ENCODE measurements at places on chromosomes 13 and 19.

DNA sequence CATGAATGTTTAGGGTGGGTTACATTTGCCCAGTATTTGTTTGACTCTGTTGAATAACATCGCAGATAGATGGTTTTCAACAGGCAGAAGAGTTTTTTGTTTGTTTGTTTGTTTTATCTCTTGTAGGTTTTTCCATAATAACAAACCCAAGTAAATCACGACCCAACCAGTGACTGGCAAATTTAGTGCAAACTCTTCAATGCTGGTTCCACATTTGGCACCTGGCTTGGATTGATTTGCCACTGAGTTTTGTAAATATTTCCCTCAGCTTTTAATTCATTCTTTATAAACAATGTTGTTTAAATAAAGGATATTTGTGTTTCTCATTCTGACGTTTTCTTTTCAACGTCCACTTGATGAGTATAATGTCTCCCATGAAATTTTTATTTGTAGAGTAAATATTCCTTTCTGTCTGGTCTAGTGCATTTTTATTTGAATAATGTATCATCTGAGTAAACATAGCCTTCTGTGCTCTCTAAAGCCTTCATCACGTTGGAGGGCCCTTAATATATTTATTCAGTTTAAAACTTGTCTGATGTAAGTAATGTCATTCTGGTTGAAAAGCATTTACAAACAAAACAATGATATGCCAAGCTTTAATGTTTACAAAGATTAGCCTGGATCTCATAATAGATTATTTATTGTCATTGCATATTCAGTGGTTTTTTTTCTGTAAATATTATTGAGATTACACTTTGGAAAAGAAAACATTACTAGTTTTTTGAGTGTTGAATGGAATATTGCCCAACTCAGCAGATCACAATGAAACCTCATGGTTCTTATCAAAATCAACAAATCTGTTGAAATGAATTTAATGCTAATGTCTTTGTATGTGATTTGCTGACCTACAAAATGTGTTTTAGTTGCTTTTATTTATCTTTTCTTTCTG is 90.4 kb upstream of the PEG3 start:
- DNase-seq, result no peak

GRCh38 chr13:26020891-26021290 is 30.9 kb downstream of the SHISA2 start:
- DNase-seq, result no peak

DNA sequence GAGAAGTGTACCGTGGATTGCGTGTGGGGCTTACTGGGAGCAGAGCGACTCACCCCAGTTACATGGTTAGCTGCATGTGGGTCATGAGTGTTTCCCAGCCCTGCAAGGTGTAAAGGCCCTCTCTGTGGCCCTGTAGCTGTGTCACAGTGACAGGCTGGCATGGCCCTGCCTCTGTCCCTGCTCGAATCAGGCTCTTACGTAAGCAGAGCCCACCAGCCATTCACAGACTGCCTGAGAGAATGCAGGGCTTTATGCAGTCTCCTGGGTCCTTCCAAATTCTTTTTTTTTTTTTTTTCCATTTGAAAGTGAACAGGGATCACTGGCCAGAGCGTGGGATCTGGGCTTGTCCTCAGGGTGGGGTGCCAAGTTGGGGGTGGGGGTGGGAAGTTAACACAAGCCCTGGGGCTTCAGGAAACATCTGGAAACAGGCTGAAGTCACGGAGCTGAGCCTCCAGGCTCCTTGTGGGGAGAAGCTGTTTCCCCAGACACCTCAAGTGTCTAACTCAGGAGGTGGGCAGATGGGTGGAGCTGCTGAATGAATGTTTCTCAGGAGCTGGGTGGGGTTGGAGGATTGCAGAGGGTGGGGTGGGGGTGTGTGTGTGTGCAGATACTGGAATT is 13.4 kb downstream of the TECR start:
- no peak for DNase-seq

- no peak for DNase-seq
Measured at GRCh38 chr19:15977690-15978089, 28.9 kb downstream of the OR10H4 start.

GRCh38 chr13:50393628-50394027 is 378.4 kb downstream of the KCNRG start:
- no peak for DNase-seq

DNA sequence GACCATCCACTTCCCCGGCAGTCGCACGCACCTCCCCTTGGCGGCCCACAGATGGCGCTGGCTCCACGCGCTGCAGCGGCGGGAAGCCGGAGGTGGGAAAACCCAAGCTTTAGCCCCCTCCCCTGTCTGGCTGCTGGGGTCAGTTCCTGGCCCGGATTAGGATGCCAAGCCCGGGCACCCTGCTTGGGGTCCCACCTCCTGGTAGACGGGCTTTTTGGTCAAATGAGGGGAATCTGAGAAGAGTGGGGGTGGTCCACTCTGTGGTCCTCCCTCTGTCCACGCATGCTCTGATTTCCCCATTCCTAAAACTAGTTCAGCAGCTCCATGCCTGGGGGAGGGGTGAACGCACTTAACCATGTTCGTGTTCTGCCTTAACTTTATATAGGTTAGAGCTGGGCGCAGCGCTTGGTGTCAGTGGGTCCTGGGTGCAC is 8.1 kb upstream of the ADGRE2 start:
- no peak for DNase-seq

GRCh38 chr13:46278474-46278873 is 66.7 kb downstream of the LRRC63 start:
- DNase-seq, result no peak

DNA sequence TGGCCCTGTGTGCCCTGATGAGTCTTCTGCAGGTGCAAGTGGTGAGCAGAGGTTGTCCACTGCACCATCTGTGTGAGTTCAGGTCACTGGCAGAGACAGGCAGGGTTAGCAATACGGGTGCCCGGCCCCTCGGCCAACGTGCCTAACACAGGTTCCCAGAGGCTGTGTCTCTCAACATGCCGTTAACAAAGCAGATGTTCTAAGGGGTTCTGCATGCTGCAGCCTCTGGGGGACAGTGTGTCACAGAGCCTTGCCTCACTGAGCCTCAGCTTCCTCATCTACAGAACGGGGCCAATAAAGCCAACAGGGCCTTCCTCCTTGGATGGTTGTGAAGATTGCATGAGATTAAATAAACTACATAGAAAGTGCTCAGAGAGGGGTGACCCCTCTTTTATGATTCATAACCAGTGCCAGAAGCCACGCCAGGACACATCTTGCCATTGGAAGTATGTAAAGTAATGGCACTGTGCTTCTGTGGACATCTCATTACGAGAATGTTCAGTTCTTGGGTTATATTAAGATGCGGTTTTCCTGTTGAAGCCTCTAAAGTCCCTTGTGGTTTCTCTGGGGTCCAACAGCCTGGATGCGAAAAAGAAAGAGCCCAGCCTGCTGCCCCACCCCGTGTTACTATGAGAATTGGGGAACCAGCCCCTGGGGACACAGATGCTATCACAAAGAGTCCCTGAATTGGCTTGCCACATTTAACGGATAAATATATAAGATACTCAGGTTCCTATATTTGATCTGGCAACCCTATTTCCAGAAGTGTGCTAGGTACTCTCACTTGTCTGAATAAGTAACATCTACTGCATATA is 11.2 kb upstream of the ARHGEF18 start:
- no peak for DNase-seq

- no peak for DNase-seq
Measured at GRCh38 chr19:41802770-41803169, 6.4 kb downstream of the CEACAM3 start.

DNA sequence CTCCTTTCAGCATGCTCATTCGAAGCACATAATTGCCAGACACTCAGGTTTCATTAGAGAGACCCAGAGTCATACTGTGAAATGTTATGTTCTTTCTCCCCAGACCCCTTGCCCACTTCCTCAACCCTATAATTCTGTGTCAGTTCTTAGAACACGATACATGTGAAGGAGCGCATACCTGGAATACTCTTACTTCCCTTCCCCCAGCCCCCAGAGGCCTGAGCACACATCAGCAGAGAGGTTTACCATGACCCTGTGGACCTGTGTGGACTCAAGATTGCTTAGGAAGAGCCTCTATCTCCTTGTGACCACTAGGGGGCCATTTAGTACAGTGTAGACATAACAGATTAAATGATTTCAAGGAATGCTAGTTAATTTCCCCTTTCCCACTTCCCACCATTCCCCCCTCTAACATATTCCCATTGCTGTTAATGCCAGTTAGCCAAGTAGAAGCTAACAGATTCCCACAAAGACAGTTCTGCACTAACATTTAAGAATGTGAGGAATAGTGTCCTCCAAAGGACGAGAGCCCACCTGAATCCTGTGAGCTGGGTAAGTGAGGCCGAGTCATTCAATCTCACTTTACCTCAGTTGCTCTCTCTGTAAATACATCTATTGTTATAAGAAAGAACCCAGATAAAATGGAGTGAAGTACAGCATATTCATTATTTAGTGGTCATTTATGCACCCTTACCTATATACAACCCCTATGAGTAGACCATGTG is 154.2 kb upstream of the MAB21L1 start:
- no peak for DNase-seq

DNA sequence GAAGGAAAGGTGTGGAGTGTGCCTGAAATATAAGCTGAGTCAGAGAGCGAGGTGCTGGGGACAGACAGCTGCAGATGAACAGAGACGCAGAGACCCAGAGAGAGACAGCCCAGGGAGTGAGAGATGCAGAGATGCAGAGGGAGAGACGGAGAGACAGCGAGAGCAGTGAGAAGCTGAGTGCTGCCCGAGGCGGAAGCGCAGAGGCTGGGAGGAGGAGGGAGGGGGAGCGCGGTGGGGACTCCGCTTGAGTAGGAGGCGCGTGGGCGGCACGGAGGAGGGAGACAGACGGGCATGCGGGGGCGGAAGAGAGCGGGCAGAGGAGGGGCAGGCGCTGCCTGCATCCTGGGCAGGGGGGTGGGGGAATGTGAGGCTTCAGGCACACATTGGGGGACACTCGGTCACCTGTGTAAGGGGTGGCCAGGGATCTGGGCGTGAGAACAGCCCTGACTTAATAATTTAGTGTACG is 25.7 kb downstream of the SLC8A2 start:
- DNase-seq, result no peak

- peak; percentile 76 for DNase-seq
Measured at GRCh38 chr19:54179921-54180461, 7.0 kb upstream of the TMC4 start.

DNA sequence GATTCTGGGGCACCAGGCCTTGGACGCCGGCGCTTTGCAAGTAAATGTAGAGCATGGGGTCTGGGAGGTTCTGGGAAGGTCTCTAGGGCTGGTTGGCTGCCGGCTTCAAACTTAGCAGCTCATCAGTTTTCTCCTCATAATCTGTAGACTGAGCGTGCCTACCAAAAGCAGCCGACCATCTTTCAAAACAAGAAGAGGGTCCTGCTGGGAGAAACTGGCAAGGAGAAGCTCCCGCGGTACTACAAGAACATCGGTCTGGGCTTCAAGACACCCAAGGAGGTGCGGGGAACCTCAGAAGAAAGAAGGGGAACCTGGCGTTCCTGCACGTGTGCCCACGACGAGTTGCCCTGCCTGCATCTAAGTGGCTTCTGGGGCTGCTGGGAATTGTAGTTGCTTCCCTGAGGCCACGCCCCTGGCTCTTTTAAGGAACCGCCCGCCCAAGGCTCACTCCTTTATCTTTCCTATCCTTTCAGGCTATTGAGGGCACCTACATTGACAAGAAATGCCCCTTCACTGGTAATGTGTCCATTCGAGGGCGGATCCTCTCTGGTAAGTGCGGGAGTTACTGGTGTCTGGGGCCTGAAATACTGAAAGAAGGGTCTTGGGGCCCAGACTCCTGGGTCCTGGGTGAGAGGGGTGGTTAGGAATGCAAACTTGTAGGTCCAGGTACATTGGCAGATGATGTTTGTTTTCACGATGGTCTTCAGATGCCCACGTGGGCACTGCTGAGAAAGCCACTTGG is 984 bp downstream of the RPS11 start:
- peak; percentile 17 for DNase-seq

DNA sequence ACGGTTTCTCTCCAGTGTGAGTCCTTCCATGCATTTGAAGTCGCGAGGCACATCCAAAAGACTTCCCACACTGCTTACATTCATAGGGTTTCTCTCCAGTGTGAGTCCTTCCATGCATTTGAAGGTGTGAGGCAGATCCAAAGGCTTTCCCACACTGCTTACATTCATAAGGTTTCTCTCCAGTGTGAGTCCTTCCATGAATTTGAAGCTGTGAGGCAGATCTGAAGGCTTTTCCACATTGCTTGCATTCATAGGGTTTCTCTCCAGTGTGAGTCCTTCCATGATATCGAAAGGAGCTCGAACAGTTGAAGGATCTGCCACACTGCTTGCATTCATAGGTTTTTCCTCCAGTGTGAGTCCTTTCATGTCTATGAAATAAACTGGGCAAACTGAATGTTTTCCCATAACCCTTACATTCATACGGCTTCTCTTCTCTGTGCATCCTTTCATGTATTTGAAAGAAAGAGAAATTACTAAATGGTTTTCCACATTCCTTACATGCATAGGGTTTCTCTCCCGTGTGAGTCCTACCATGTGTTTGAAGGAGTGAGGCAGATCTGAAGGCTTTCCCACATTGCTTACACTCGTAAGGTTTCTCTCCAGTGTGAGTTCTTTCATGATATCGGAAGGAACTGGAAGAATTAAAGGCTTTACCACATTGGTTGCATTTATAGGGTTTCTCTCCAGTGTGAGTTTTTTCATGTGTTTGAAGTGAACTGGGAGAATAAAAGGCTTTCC is 20.3 kb downstream of the ZNF433 start:
- DNase-seq, result no peak

DNA sequence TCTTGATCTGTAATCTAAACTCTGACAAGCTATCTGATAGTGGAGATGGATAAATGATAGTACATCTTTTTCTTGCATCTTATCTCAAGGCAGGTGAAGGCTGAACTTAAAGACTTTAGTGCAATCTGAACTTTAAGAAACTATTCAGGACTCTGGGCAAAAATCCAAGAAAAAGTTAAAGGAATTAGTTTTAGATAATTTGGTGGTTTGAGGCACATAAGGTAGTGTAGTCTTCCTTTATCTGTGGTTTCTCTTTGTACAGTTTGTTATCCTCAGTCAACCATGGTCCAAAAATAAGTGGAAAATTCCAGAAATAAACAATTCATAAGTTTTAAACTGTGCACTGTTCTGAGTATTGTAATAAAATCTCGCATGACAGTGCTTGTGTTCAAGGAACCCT is 172.9 kb downstream of the UGGT2 start:
- no peak for DNase-seq

DNA sequence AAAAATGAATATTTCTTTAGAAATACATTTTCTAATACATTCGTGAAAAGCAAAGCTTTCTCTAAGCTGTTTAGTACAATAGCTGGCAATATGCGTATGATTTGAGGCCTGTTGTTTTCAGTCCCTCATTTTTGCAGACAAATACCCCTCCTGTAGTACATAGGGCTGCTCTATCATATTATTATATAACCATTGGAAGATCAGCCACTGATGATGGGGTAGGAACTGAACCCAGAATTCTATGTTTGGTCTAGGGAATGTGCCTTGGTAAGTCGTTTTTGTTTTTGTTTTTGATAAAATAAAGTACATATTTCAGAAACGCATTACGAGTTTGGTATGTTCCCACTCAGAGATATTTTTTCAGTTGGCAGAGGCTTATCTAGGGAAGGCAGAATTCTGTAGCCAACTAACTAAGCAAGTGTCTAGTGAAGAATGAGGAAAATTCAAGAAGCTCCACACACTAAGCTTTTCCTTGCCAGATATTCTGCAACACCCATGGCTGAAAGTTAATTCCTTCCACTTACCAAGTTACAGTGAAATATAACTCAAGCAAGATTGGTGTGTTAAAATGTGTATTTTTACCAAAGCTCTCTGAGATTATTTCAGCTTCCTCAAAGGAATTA is 656.9 kb upstream of the MIR17HG start:
- DNase-seq, result no peak

All from nucleus accumbens (tissue), 56 donors.